GM12878 (cell line): ENCODE measurements at places on chromosomes 1 and 21. TPM values are rescaled to one million over a fixed set of nuclear protein-coding genes. Genes with fewer than 3 reads are reported as not detected.

DNA sequence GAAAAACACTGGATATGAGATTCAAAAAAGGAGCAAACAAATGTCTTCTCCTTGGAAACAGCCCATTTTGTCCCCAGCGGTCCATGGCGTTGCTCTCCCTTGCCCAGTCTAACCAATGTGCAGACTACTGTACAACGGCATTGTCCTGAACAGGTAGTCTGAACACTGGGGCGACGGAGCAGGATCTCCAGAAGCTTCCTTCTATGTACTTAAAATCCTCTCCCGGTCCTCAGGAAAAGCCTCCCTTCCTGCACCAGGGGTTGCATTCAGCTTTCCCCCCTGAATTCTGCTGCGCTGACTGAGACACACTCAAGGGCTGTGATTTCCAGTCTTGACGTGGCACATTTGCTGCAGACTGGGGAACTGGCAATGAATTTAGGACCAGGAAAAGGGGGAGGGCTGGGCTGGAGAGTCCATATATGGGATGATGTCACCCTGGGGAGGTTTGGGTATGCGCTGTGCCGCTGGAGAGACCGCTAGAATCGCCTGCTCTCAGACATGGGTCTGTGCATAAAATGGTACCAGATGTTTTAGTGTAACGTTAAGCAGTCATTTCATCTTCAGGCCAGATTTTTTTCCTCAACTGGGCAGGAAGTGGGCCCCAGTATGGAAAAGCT, 275.9 kb upstream of the C1orf105 start:
- H3K4me3 ChIP-seq, result no peak overlapping the region
- no peak for DNase-seq
- no peaks in the 10 kb centered on the region for H3K27me3 ChIP-seq
- H3K4me1 ChIP-seq, result no peaks in the 10 kb centered on the region

- peaks cover 18% of the 10 kb centered on the region for H3K36me3 ChIP-seq
- DNase-seq, result no peak
- no peak overlapping the region for H3K4me3 ChIP-seq
- no peaks in the 10 kb centered on the region for H3K27me3 ChIP-seq
- no peak overlapping the region for H3K27ac ChIP-seq
These were observed 69.1 kb downstream of the RUSC1 start for GRCh38 chr1:155389826-155390225.

SLC9C2 gene
- not detected in 2 replicates for total RNA-seq

GRCh38 chr21:26743524-26743923, 101.7 kb downstream of the ADAMTS1 start:
- DNase-seq, result no peak
- no peaks in the 10 kb centered on the region for H3K4me1 ChIP-seq
- H3K27ac ChIP-seq, result no peak overlapping the region
- no peak overlapping the region for H3K4me3 ChIP-seq
- no peaks in the 10 kb centered on the region for H3K36me3 ChIP-seq

DNA sequence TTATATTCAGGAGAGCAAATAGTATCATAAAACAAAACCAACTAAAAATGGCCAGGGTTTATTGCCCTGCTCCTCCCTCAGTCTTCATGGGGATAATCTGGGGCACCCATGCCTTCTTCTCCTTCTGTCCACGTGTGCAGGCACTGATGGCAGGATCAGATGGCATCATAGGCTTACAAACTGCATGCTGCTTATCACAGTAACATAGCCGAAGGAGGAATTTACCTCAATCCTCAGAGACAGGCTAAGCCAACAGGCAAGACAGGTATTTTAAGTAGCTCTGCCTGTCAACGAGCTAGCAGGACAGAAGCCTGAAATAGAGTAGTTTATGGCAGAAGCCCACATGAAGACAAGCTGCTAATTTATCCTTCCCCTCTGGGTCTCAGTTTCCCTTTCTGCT, 9.4 kb downstream of the LAMB3 start:
- H3K4me3 ChIP-seq, result no peak overlapping the region
- no peaks in the 10 kb centered on the region for H3K4me1 ChIP-seq

AADACL3 gene
- not detected in 2 replicates for total RNA-seq

DNA sequence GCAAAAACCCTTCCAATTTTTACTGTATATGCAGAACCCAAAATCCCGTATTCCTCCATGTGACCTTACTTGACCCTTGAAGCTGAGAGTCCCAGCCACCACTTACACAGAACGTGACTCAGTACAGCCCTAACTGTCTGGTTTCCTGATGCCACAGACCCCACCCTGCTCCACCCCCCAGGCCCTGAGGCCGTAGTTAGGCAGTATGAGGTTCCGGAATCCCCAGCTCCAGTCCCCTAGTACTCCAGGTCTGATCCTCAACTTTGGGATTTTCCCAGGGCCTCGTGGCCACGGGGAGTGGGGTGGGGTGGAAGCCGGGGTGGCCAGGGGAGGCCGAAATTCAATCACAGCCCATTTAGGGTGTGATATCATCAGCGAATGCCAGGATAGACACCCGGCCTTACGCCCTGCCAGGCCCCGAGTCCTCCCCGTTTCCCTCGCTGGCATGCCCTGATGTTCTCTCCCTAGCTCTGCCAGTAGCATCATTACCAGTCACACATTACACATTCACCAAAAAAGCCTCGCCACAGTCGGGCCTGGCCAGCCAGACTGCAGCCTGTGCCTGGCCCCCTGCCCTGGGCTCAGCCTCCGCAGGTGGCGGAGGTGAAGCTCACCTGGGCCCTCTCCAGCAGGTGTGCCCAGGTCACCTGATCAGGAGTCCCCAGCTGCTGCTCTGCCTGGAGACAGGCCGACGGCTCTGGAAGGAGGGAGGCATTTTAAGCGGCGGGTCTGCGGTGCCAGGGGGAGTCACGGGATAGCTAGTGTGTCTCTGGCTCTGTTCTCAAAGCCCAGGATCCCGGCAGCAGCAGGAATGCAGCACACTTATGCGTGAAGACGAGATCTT, 70.8 kb downstream of the SCCPDH start:
- no peak overlapping the region for H3K4me3 ChIP-seq
- no peaks in the 10 kb centered on the region for H3K27me3 ChIP-seq
- no peak overlapping the region for H3K27ac ChIP-seq
- DNase-seq, result no peak

CFAP74 gene
- total RNA-seq, result not detected in 2 replicates

GRCh38 chr1:91124989-91125417, 103.2 kb upstream of the ZNF644 start:
- no peaks in the 10 kb centered on the region for H3K27me3 ChIP-seq
- no peak for DNase-seq
- no peaks in the 10 kb centered on the region for H3K4me1 ChIP-seq
- no peak overlapping the region for H3K4me3 ChIP-seq
- H3K36me3 ChIP-seq, result no peaks in the 10 kb centered on the region

GRCh38 chr1:7145947-7146346, 360.7 kb downstream of the CAMTA1 start:
- H3K4me3 ChIP-seq, result no peak overlapping the region
- no peak for DNase-seq
- H3K36me3 ChIP-seq, result no peaks in the 10 kb centered on the region
- H3K27ac ChIP-seq, result no peak overlapping the region
- no peaks in the 10 kb centered on the region for H3K4me1 ChIP-seq
